ENCODE measurements at places on chromosomes 6 and 20. TPM values are rescaled to one million over a fixed set of nuclear protein-coding genes. Genes with fewer than 3 reads are reported as not detected.

- no peak for DNase-seq
Measured at GRCh38 chr6:116766506-116767176, 1.1 kb upstream of the FAM162B start.

DNA sequence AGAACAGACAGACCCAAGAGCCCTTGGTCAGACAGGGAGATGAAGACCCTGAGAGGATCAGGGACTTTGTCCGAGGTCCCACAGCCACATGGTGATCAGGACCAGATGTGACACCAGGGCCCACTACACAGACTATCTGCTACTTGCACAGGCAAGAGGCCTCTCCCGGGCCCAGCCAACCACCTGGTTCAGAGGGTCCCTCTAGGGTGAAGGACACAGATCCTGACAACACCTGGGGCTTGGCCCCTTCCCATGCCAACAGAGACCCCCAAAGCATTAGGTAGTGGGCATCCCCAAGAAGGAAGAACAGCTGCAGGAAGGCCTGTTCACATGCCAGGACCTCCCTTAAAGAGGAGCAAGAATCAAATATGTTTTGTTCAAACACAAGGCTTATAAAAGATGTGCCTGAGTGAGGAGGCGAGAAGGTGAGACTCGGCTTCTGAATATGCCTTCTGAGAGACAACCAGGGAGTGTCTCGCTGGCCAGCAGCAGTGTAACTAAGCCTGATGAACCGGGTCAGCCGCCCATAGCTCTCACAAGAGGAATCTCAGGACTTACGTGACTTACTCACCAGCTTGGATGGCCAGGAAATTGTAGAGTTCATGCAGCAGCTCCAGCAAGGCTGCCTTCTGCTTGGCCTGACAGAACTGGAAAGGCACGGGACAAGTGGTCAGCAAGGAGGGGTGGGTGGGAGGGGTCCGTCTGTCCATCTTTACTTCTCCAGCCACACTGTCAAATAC lies 5.0 kb downstream of the LEMD2 start:
- DNase-seq, result no peak

- DNase-seq, result no peak
Measured at GRCh38 chr20:42340368-42340767, 722.2 kb upstream of the CHD6 start.

- DNase-seq, result no peak
Measured at GRCh38 chr6:94658929-94659328, 918.4 kb upstream of the MANEA start.

Gene CLVS2
- not detected for total RNA-seq

DNA sequence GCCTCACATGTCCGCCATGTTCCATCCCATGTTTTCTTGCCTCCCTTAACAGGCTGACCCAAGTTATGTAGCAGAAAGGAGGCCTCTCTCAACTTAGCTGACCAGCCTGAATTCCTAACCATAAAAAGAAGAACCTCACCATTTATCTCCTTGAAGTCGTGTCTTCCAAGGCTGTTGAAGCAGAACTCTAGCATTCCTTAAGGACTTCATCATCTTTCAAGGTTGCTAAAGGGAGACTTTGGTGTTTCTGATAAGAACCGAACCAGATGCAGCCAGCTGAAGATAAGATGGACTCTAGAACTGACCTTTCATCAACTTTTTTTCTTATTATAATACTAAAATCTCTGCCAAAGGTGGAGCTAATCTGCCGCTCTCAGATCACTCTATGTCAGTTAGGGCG lies 571.7 kb upstream of the SLC35B3 start:
- no peak for DNase-seq

Gene BCAS4
- 1.5 TPM for total RNA-seq

DNA sequence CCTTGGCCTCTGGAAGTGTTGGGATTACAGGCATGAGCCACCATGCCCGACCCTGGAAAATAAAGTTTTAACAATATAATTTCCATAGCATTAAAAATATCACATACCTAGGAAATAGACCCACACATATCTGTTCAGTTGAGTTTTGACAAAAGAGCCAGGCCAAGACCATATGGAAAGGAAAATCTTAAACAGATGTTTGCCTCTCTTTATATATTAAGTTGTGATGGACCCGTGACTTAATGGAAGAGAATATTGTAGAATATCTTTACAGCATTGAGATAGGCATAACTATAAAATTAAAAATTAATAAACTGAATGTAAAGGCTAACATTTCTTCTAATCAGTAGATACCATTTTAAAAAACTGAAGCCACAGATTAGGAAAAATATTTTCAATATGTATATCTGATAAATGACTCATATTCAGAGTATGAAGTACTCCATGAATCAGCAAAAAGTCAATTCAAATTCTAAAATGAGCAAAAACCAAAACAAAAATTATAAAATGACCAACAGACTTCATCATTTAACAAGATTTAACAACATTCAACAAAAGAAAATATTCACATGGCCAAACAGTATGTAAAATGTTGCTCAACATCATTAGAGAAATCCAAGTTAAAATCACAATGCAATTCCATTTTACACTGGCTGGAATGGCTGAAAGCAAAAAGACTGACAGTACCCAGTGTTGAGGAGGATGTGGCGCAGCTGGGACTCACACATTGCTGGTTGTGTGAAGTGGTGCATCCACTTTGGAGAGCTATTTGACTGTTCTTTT lies 43.3 kb downstream of the GTF2H5 start:
- DNase-seq, result peak; percentile 34

DNA sequence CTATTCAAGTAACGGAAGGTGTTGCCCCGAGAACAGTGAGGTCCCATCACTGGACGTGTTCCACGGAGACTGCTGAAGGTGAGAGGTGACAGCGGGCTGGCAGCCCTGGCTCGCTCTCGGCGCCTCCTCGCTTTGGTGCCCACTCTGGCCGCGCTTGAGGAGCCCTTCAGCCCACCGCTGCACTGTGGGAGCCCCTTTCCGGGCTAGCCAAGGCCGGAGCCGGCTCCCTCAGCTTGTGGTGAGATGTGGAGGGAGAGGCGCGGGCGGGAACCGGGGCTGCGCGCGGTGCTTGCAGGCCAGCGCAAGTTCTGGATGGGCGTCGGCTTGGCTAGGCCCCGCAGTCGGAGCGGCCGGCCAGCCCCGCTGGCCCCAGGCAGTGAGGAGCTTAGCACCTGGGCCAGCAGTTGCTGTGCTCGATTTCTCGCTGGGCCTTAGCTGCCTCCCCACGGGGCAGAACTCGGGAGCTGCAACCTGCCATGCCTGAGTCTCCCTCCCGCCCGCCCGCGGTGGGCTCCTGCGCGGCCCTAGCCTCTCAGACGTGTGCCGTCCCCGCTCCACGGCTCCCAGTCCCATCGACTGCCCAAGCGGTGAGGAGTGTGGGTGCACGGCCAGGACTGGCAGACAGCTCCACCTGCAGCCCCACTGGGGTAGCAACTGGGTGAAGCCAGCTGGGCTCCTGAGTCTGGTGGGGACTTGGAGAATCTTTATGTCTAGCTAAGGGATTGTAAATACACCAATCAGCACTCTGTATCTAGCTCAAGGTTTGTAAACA lies 77.6 kb downstream of the RNF182 start:
- no peak for DNase-seq

Gene LTB
- 1.2 TPM for total RNA-seq

DNA sequence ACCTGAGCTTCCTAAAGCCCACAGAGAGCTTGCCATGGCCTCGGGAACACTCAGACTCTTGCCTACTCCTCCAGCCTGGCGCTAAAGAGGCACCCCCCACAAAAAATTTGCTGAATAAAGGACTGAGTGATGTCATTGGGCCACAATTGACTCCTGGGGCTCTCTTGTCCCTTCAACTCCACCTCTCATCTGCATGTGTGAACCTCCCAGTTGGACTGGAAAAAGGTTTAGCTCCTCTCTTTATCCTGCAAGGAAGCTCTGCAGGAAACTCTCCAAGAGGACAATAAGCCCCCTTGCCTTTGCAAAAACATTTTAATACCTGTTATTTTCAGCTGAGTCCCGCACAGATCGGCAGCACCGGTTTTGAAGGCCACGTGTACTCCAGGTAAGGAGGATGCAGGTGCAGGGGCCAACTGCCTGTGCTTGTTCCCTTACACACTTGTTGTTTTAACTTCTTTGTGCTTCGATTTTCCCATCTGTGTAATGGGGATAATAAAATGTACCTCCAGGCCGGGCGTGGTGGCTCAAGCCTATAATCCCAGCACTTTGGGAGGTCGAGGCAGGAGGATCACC lies 107.3 kb downstream of the TFAP2C start:
- DNase-seq, result no peak

GRCh38 chr20:56843386-56843785 lies 214.3 kb downstream of the TFAP2C start:
- DNase-seq, result no peak

Gene SFTA2
- not detected for total RNA-seq

DNA sequence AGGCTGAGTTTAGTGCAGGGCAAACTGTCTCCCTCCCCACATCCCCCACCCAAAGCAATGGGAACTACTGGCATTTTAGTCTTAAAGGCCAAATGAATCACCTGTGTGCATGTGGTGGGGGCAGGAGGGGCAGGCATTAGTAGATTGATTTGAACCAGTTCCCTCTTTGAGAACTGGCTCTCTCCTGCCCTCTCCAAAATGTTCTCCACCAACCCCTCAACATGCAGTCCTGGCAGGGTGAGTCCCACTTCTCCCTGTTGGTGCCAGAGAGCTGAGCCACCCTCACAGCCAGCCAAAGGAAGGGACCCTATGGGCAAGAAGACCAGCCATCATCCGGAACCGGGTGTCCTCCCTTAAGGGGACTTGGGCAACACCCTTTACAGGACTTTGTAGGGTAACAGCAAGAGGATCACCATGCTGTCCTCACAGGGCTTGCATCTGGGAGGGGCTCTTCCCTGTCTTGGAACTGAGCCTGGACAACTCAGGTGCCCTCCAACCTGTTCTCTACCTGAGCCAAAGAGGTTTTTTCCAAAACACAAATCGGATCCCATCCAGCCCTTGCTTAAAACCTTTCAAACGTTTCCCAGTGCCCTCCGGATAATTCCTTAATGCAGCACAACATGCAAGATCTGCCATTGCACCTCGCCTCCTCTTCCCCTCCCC lies 80.6 kb downstream of the MRPL14 start:
- no peak for DNase-seq

Gene BTBD9
- total RNA-seq, result 15.0 TPM

DNA sequence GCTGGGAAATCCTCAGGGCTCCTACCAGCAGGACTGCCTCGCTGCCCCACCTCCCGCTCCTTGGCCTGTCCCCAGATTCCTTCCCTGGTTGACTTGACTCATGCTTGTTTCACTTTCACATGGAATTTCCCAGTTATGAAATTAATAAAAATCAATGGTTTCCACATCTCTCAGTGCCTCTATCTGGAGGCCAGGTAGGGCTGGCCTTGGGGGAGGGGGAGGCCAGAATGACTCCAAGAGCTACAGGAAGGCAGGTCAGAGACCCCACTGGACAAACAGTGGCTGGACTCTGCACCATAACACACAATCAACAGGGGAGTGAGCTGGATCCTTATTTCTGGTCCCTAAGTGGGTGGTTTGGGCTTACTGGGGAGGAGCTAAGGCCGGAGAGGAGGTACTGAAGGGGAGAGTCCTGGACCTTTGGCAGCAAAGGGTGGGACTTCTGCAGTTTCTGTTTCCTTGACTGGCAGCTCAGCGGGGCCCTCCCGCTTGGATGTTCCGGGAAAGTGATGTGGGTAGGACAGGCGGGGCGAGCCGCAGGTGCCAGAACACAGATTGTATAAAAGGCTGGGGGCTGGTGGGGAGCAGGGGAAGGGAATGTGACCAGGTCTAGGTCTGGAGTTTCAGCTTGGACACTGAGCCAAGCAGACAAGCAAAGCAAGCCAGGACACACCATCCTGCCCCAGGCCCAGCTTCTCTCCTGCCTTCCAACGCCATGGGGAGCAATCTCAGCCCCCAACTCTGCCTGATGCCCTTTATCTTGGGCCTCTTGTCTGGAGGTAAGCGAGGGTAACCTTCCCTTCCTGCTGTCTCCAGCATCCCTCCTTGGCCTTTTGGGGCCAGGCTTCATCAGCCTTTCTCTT lies at the start of gene CFB:
Gene CFB, plus strand, starts transcription at position 589 of the 863 bp plus-strand sequence. Its CDS starts 127 bp downstream, at position 716.
- peak; percentile 56 for DNase-seq

DNA sequence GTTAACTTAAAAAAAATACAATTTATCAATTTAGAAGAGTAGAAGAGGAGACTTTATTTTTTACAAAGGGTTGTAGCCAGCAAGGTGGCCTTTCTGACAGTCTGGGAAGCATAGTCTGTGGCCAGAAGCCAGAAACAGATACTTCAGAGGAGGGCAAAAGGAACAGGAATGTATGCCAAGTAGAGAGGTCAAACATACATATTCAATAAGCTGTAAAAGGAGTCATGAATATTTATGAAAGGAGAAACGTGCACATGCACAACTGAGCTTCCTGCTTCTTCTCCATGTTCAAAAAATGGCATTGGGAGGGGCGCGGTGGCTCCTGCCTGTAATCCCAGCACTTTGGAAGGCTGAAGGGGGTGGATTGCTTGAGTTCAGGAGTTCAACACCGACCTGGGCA lies 43.9 kb upstream of the FAM184A start:
- DNase-seq, result no peak

Gene SIRPB1
- total RNA-seq, result 6.5 TPM

Gene SIGLEC1
- not detected for total RNA-seq

DNA sequence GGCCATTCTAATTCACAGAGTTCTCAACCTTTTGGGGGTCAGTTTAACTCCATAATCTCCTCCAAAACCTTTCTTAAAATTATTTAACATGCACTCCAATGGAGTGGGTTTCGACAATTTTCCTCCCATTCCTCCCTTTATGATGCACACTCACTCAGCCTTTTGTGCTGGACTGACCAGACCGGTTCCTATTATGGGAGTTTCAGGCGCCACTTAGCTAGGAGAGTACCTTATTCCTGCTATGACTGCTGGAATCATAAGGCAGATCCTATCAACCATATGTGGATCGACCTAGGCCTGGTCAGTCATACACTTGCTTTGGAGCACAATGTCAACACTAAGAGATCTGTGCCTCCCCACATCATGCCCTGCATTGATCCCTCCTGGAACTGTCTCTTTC lies 63.9 kb upstream of the MOCS1 start:
- DNase-seq, result no peak

DNA sequence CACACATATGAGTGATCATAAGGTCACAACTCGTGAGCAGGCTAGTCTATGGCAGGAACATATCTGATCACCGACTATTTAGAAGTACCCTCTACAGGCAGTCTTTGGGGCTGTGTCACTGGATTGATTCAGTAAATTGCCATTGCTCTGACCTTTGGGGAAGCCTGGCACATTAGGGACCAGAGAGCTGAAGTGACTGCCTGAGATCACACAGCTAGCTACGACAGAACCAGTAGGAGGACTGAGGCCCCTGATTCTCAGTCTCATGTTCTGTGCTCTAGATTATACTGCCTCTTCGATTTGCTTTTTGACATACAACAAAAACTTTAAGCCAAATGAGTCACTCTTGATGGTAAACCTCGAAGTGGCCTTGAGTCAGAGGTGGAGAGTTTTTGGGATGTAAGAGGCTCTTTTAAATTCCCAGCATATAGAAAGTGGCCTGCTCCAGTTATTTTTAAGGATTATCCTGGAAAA lies 247.5 kb upstream of the SUPT3H start:
- no peak for DNase-seq

- no peak for DNase-seq
Measured at GRCh38 chr20:58584051-58584824, 66.8 kb upstream of the STX16 start.

DNA sequence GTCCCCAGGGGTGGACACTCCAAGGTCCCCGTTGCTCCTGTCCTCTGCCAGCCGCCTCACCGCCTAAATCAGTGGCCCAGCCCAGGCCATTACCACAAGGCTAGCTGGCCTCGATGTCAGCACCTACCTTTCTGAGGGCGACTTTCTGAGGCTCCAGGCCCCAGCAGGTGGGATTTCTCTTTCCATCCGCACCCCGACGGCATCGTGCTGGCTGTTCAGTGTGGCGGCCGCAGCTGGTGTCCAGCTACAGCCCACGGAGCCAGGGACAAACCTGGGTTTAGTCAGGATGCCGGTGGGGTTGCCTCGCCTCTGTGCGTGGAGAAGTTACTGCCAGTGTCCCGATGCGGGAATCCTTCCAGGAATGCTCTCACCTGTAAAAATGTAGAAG lies 60.8 kb downstream of the ERMARD start:
- no peak for DNase-seq

All from endothelial cell of umbilical vein (primary cell).